NCI-H2081 treated with DMSO at 0.1 percent for 48 hours (cell line): ENCODE measurements at places on chromosomes 5 and 9.
A peak's percentile ranks its signal among the peaks of the same experiment; 100 is the strongest.

DNA sequence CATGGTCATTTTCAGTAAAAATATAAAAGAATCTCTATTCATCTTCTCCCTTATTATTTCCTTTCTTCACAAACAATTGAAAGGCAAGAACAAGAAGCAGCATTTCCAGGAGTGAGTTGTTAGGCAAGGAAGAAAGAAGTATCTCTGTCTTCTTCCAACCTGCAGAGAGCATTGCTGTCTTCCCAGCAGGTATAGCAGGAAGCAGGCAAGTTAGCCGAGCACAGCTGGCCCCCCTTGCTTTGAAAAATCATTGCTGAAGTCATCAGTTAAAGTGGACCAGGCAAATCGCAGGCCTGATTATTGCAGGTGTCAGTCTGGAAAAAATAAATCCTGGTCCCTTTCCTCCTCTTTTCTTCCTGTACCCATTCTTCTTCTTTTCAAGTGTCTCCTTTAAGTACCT is 353.1 kb upstream of the BRINP1 start:
- DNase-seq = no peak

GRCh38 chr5:120447706-120448239 is 16.3 kb upstream of the PRR16 start:
- DNase-seq = no peak

DNA sequence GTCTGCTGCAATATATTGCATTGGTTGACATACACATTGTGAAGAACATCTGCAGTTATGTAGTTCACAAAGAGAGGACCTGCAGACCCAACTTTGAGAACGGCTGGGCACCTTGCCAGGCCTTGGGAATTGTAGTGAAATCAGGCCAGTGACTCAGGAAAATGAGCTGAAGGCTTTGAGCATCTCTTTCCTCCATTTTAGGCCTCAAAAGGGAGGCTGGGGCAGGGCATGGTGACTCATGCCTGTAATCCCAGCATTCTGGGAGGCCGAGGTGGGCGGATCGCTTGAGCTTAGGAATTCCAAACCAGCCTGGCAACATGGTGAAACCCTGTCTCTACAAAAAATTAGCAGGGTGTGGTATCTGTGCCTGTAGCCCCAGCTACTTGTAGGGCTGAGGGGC is 1.4 kb upstream of the IPPK start:
- DNase-seq = no peak

GRCh38 chr9:99118782-99119466 is 14.0 kb downstream of the TGFBR1 start:
- DNase-seq = no peak

DNA sequence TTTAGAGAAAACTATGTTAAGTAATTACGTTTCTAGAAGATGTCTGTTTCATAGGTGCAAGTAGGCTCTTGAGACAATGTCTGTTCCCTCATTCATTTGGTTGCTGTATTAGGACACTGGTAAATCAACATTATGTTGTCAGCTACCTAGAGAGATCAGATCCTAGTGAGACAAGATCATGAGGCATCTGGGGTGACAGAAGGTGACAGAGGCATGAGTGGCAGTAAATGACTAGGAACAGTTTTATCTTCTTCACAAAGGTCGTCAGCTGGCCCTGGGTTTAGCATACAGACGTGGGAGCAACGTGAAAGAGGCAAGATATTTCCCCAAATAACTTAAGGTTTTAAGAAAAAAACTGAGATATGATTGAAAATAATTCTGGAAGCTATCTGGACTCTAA is 1926.3 kb upstream of the WWC1 start:
- no peak for DNase-seq

DNA sequence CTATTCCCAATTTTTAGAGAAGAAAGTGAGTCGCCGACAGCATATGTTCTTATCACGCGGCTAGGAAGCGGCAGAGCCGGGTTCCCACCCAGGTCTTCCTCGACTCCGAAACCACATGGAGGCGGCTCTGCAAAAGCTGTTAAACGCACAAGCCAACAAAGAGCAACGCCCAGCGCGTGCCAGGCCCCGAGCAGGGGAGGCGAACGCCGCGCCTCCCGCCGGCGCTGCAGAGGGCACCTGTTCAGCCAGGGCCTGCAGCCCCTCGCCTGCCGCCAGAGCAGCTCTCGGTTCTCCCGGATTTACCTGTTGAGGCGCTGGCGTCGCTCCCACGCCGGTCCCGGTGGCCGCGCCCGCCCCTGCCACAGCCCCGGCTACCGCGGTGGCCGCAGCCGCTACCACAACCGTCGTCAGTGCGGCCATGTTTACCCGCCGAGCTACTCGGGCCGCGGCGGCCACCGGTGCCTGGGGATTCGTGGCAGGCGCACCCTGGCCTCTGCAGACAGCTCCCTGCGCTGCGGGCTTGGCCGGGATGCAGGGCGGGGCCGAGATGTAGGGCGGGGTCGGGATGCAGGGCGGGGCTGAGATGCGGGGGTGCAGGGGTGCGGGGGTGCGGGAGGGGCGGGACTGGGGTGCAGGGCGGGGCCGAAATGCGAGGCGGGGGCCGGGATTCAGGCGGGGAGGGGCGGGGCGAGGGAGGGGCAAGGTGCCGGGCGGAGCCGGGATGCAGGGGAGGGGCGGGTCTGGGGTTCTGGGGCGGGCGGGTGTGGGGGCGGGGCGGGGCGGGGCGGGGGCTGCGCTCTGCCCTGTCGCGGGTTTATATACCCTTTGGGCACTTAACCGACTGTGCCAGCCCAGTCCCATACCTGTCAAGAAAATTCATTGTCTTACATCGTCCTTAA is at the start of gene CCDC112:
Gene CCDC112 (minus strand): TSS at position 531 of the 899 bp plus-strand sequence. CDS start 111 bp downstream, at position 420.
- no peak for DNase-seq

GRCh38 chr5:72114629-72115028 is 7.4 kb downstream of the MAP1B start:
- no peak for DNase-seq

- DNase-seq = no peak
These were observed 95.4 kb downstream of the CDH12 start for GRCh38 chr5:22757776-22758175.

- no peak for DNase-seq
These were observed 165.6 kb upstream of the IRX2 start for GRCh38 chr5:2917093-2917492.

DNA sequence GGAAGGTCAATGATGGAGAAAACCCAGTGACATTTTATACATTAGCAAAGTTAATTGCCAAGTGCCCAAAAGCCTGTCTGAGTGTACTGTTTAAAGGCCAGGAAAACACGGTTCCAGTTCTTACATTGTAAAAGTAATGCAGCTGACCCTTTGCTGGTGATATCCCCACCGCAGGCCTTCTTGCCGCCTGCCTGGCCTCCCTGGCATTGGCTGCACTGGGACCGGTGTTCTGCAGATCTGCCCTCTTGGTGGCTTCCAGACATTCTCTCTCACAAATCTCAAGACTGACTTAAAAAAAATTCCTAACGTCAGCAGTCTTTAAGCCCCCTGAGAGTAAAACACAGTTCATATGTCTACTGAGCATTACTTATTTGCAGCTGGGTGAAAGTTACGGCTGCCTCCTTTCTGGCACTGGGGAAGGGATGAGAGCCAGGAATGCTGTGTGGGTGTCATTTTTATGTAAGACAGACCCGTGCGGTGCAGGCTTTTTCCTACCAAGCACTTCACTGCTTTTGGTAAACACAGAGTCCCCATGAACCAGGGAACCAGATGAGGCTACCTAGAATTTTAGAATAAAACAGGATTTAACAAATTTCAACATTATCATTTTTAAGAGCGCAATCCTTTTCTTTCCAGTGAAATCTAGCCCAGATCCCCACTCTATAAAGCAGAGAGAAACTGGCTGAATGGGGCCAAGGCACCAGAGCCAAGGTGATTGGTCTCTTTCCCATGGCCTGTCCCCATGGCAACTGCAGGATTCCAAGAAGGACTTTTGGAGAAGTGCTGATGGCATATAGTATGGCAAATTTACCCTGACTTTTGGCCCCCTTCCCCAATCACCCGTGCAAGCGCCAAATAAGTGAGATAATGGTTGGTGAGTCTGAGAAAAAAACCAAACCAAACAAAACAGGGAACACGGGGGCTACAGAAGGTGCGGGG is 80.8 kb downstream of the LMNB1 start:
- no peak for DNase-seq

- DNase-seq = no peak
These were observed 10.4 kb downstream of the SWI5 start for GRCh38 chr9:128286440-128286839.

DNA sequence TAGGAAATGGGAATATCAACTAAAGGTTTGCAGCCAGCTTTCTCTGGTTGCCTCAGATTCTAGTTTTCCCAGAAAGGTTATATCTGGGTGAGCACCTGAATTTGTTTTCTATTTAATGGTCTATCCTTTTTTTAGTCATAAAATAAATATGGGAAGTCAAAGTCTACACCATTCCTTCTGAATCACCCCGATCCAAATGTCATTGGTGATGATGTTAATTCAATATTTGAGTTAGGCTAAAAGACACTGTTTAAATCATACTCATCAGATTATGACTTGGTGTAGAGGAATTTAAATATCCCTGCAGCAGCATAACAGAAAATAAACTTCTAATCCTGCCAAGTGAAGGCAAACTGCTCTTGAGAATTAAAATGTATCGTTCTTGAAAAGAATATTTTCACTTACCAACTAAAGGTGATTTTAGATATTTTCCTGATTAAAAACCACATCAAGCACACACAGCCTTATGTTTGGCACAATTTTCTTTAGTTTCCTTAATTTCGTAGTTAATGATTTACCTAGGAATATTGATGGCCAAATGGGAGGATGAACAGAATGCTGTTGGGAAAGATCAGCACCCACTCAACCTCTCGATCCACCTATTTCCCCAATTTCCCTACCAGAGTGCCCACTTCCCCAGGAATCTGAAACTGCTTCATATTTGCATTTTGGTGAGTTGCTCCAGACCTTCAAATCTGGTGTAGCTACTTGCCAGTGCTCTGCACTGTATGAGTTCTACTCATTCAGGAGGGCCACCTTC is 103.1 kb upstream of the TSLP start:
- no peak for DNase-seq

DNA sequence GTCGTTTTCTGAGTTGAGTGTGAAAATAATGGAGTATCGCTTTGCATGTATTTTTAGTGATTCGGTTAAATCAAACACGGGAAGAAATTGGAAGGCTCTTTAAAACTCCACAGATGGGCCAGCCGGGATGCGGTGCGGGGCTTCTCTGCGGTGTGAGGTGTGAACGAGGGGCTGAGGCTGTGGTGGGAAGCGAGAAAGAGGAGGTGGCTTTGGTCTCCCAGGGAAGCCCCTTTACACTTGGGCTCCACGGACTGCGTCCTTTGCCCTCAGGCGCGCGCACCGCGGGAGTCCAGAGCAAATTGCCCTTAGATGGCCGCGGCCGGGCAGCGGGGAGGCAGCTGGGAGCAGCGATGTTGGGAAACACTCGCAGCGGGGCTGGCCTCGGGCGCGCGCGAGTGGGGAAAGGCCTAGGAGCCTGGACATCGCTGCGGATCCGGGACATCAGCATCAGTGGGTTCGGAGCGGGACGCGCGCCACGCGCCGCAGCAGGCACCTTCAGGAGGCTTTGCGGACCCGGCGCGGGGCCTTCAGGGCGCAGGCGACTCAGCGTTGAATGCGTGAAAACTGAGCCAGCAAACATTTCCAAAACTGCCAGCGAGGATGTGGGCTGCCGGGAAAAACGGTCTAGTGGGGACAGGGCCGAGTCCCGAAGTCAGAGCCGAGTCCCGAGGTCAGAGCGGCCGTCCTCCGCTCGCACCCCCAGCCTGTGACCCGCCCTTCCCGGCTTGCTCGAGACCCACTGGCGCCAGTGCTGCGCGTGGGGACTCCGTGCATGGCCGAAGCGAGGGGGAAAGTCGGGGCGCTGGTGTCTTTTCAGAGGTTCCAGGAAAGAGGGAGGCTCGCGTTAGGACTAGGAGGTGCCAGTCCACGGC is 6.5 kb downstream of the IRX1 start:
- DNase-seq = no peak

GRCh38 chr5:36944607-36945225 is 68.1 kb downstream of the NIPBL start:
- peak; percentile 85 for DNase-seq

DNA sequence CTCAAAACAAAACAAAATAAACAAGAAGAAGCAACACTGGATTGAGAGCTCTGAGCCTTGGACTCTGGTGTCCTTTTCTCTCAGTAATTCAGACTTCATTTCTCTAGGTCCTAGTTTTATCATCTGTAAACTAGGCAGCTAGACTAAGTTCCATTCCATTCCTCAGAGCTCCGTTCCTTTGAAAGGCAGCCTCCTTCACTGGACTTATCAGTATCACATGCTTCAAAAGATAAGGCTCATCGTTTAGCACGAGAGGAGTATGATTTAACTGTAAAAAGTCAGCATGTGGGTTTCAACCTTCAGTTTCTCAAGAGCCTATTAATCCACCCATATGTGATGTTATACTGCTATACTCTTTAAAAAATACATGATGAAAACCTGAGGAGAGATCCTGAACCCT is 1.6 kb downstream of the ATP10B start:
- no peak for DNase-seq

DNA sequence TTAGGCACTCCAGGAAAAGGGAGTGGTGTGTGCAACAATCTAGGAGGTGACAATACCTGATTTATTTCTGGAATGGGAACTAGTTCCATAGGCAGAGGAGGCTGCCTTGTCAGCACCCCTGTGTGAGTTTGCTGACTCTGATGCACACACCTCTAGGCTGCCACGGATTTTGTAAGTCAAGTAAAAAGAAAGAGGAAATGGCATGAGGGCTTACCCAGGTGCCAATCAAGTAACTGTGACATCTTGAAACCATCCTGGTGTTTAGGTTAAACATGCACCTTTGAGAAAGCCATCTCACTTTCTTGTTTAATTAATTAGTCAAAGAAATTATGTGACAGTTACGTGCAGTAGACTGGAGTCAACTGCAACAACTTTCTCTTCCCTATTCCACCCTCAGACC is 32.3 kb upstream of the FAM81B start:
- DNase-seq = no peak

DNA sequence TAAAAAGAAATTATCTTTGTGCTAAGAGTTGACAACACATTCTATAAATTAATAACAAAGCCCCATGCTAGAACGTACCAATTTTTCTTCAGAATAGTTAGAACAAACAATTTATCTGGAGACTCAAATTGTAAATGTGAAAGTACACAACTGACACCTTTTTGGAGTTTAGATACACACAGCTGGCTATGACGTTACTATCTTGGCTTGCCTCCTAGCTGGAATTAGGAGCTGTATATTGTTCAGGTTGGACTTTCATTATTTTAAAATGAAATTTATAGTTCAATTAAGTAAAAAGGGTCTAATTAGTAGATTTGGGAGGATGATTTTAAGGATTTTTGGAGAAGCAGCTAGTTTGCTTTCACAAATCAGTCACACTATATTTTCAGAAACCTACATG is 393.9 kb upstream of the RIOK2 start:
- no peak for DNase-seq

- DNase-seq = no peak
These were observed 18.2 kb upstream of the MGAT1 start for GRCh38 chr5:180820788-180821321.

- DNase-seq = no peak
These were observed 341.4 kb upstream of the EDIL3 start for GRCh38 chr5:84725946-84726570.

GRCh38 chr9:10268531-10269485 is 344.0 kb downstream of the PTPRD start:
- peak; percentile 55 for DNase-seq

GRCh38 chr9:16885931-16886330 is 15.5 kb upstream of the BNC2 start:
- no peak for DNase-seq
